ENCODE measurements at places on chromosomes 4 and X. TPM values are rescaled to one million over a fixed set of nuclear protein-coding genes. Genes with fewer than 3 reads are reported as not detected.

The CTAG2 gene
- polyA plus RNA-seq: not detected

The UGT2B15 gene
- not detected for polyA plus RNA-seq

The TCEAL8 gene
- polyA plus RNA-seq: 4.9 TPM

The CYLC1 gene
- not detected for polyA plus RNA-seq

The P2RY4 gene
- 0.14 TPM for polyA plus RNA-seq

The GSTCD gene
- polyA plus RNA-seq: 5.0 TPM

The EPGN gene
- 0.20 TPM for polyA plus RNA-seq

The TBX22 gene
- polyA plus RNA-seq: not detected

The CFP gene
- polyA plus RNA-seq: 3.0 TPM

The ADGRA3 gene
- 0.25 TPM for polyA plus RNA-seq

The SH3TC1 gene
- polyA plus RNA-seq: 112 TPM

The NIPAL1 gene
- 0.24 TPM for polyA plus RNA-seq

The RPGR gene
- 7.3 TPM for polyA plus RNA-seq

The ADGRG2 gene
- not detected for polyA plus RNA-seq

The TMA16 gene
- polyA plus RNA-seq: 6.5 TPM

The TRIM75 gene
- not detected for polyA plus RNA-seq

The RHOXF2B gene
- polyA plus RNA-seq: not detected

The BCORL1 gene
- polyA plus RNA-seq: 1.8 TPM

The HMGB3 gene
- polyA plus RNA-seq: 2.1 TPM

The FNIP2 gene
- 0.10 TPM for polyA plus RNA-seq

The TEX13D gene
- not detected for polyA plus RNA-seq
